Midbrain (tissue), 1 donor: ENCODE measurements at places on chromosomes 7 and 10.

DNA sequence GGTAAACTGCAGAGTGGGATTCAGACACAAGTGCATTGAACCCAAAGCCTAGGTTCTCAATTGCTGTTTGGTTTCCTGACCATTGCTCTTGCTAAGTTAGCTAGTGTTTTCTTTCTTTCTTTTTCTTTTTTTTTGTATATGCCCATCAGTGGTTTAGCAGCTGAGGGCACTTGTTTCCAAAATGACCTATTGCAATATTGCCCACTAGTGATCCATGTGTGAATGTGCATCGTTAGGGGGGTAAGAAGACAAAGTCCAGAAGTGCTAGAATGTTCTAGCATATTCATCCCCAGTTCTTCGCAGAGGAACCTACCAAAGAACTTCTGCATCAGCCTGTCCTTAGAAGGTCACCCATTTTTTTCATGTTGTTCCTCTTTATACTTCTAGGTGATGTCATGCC is 252.8 kb upstream of the GPR26 start:
- no peak for DNase-seq

GRCh38 chr7:94417901-94418300 is 23.2 kb downstream of the COL1A2 start:
- no peak for DNase-seq

- no peak for DNase-seq
Measured at GRCh38 chr10:78634835-78635234, 433.9 kb upstream of the ZMIZ1 start.

DNA sequence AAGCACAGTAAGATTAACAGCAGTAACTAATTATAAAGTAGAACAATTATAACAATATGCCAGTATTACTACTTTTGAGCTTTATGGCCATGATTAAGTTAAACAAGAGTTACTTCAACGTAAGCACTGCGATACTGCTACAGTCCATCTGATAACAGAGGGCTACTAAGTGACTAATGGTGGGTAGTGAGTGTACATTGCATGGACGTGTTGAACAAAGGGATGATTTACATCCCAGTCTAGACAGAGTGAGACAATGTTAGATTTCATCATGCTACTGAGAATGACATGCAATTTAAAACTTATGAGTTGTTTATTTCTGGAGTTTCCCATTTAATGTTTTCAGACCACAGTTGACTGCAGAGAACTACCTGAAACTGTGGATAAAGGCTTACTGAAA is 45.6 kb downstream of the TPST1 start:
- DNase-seq = no peak

DNA sequence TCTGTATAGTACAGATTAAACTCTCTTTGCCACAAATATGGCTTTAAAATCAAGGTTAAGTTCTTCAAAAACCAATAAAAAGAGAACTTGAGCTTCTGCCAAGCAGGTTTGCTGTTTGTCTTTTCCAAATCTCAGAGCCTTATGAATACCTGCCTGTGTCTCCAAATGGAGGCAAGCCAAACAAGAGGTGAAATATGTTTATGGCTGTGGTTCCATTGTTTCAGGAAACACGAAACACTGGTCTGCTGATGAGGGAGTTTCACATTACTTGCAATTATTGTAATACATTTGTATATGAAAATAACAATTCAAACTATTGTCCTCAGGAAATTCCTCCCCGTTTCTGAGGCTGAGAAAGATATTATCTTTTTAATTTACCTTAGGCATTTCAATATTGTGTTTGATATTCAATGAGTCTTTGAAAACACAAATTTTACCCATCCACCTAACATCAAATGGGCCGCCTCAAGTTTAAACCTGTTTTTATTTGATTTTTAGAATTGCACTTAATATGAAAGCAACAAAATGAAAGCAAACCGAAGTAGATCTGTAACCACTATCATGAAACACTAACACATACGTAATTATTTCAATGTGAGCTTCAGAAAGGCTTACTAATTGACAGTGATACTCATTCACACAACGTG is 359.3 kb downstream of the HGF start:
- no peak for DNase-seq

- DNase-seq = no peak
Measured at GRCh38 chr7:134120405-134120804, 6.7 kb upstream of the LRGUK start.
